ENCODE measurements at places on chromosomes 16 and 17.

GRCh38 chr17:2631211-2631610 lies 37.8 kb downstream of the PAFAH1B1 start:
- no peak for DNase-seq

DNA sequence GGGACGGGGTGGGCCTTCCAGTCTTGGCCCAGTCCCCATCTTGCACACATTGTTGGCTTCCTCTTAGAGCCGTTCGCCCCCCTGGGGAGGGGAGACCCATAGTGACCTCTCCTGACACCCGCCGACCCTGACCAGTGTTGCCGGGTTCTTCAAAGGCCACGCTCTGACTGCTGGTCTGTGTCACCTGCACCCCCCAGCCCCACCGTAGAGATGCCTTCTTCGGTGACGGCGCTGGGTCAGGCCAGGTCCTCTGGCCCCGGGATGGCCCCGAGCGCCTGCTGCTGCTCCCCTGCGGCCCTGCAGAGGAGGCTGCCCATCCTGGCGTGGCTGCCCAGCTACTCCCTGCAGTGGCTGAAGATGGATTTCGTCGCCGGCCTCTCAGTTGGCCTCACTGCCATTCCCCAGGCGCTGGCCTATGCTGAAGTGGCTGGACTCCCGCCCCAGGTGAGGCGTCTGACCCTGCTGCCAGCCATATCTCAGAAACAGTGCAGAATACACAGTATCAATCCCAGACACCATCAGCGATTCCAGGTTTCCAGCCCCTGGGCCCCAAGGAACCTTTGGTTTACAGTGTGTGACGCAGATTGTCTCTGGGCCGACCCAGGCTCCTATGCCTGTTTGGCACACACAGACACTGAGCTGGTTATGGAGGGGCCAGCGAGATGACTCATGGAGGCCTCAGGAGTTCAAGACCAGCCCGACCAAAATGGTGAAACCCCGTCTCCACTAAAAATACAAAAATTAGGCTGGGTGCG lies 1.3 kb downstream of the SLC26A11 start:
- DNase-seq: no peak

- DNase-seq: no peak
These were observed 3.1 kb downstream of the NUDT21 start for GRCh38 chr16:56448005-56448404.

DNA sequence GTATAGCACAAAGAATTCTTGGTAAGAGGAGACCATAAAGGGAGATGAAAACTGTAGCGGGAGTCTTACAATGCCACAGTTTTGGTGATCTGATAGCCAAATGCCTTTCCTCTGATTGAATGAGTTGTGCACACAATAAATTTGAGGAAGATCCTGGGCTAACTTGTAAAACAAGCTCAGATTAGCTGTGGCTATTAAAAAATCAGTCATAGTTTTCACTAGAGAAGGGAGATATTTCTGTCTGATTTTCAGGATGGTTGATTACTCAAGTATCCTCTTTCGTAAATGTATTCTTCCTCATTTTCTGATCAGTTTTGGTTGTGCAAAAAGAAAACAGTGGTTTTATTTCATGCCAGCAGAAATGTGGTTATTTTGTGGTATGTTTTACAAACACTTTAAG lies 9.1 kb upstream of the METTL9 start:
- no peak for DNase-seq

Measured in HS-27A (cell line).